ENCODE measurements at places on chromosomes 4 and X. TPM values are rescaled to one million over a fixed set of nuclear protein-coding genes. Genes with fewer than 3 reads are reported as not detected.
A peak's percentile ranks its signal among the peaks of the same experiment; 100 is the strongest.

- DNase-seq = no peak
Measured at GRCh38 chrX:133868682-133869081, 116.7 kb downstream of the GPC3 start.

Gene CYTL1
- polyA plus RNA-seq = 1.1 TPM

DNA sequence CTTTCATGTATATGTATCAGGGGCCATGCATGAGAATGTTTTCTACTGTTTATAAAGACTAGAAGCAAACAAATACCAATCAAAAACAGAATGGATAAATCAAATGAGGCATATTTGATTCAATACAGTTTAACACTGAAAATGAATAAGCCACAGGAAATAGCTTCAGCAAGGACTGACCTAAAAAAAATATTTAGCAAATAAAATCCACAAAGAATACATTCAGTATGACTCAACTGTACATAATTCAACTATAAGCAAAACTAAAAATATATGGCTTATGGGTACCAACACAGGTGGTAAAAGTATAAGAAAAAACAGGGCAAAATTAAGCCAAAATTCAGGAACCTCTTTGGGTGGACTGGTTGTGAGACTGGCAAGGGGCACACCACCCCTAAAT, 112.9 kb downstream of the KCNIP4 start:
- no peak for DNase-seq

Gene RASGEF1B
- not detected for polyA plus RNA-seq

Gene C4orf50
- not detected for polyA plus RNA-seq

Gene DOCK11
- polyA plus RNA-seq = 9.8 TPM

GRCh38 chr4:38757945-38758600, 24.7 kb downstream of the TLR10 start:
- no peak for DNase-seq

DNA sequence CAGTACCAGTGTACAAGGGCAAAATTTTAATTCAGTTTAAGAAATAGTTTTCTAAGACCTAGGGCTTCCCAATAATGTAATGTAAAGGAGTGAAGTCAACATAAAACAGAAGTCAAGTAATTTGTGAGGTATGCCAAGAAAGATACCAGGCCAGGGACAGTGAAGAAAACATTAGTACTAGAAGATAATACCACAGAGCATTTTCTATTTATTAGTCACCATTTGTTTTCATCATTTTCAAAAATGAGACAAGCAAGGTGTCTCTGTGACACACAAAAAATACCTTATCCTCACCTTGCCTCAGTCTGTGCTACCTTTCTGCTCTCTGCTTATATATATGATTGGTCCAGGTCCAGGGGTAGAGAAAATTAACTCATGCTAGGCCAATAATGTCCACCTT, 46.8 kb downstream of the VEGFC start:
- peak; percentile 28 for DNase-seq

DNA sequence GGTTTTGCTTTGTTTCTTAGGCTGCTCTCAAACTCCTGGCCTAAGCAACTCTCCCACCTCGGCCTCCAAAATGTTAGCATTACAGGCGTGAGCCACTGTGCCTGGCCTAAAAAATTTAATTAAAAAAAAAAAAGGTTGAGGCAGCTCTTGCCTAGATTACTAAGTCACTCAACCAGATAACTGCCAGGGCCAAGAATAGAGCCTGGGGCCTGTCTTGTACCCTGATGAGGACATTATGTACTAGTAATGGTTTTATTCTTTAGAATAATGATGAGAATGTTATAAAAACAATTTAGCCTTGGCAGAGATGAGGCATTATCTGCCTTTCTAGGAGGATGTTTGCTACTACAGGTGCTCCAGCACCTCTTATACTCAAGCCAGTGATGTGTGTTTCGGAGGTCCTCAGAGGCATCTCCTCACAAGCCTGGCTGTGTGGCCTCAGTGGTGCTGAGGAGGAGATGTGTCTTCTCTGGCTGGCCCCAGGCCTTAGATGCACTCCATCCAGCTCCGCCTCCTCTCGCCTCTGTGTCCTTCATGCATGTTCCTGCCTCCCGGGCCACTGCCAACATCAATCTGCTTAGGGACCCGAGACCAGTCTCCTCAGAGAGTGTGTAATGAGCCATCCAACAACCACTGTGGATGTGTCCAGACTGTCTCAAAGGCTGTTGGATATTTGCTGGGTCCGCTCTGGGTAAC, 337.7 kb upstream of the GATB start:
- DNase-seq = no peak

DNA sequence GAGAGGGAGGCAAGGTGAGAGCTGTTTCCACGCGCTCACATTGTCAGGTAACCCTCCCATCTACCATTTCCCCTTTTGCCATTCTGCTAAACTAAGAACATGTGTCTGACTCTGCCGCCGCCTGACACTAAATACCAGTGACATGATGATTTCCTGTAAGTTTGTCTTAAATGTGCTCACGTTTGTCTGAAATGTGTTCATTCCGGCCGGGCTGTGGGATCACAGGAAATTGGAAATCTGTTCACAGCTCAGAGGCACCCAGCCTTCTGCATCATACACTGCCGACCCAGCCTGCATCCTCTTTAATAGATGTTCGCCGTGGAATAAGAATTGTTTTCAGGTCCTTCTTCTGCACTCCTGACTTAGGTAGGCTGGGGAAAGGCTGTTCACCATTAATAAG, 336.2 kb upstream of the PPARGC1A start:
- DNase-seq = peak; percentile 80

Gene TCEAL7
- 21.8 TPM for polyA plus RNA-seq

Gene YIPF7
- polyA plus RNA-seq = not detected

All from GM23248 (cell line).